OCI-LY7 (cell line): ENCODE measurements at places on chromosomes 12 and 14. TPM values are rescaled to one million over a fixed set of nuclear protein-coding genes. Genes with fewer than 3 reads are reported as not detected.

Gene IFNG-AS1
- 36.8 and 37.8 TPM in 2 replicates for total RNA-seq

Gene TSPAN11
- not detected in 2 replicates for total RNA-seq

Gene RDH16
- 0.13 and 0.41 TPM in 2 replicates for total RNA-seq

Gene DAO
- not detected in 2 replicates for total RNA-seq

Gene TOGARAM1
- total RNA-seq = 11.6 and 14.2 TPM in 2 replicates

Gene TAS2R8
- total RNA-seq = not detected in 2 replicates

Gene BEST3
- total RNA-seq = 60.1 and 126 TPM in 2 replicates

Gene LRRIQ1
- total RNA-seq = not detected in 2 replicates

Gene TIMM9
- 60.3 and 60.6 TPM in 2 replicates for total RNA-seq

Gene KRT74
- total RNA-seq = not detected in 2 replicates

Gene AICDA
- total RNA-seq = 38.5 and 55.9 TPM in 2 replicates

Gene IL22
- total RNA-seq = not detected in 2 replicates

Gene DEPDC4
- 3.4 and 4.1 TPM in 2 replicates for total RNA-seq

Gene ADAM21
- total RNA-seq = not detected in 2 replicates
